ENCODE measurements at places on chromosomes 7 and 10.

GRCh38 chr10:28317760-28318159 lies 14.9 kb upstream of the MPP7 start:
- peak; percentile 88 for DNase-seq

DNA sequence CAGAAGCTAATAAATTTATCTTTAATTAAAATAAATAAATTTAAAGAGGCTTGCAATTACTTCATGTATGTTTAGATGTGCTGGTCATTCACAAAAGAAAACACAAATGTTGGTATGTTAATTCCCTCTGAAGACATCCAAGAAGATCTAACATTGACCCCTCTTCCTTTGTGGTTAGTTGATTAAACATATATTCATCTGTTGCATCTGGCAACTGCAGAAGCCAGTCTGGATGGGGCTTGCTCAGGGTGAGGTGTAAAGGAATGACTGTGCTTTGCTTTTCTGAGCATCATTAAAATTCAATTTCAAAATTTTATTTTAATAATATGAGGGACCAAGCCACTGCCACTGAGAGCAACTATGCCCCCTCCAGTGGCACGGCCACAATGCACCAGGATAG lies 36.4 kb upstream of the FERD3L start:
- DNase-seq = no peak

GRCh38 chr7:3404501-3404900 lies 103.4 kb downstream of the SDK1 start:
- no peak for DNase-seq

DNA sequence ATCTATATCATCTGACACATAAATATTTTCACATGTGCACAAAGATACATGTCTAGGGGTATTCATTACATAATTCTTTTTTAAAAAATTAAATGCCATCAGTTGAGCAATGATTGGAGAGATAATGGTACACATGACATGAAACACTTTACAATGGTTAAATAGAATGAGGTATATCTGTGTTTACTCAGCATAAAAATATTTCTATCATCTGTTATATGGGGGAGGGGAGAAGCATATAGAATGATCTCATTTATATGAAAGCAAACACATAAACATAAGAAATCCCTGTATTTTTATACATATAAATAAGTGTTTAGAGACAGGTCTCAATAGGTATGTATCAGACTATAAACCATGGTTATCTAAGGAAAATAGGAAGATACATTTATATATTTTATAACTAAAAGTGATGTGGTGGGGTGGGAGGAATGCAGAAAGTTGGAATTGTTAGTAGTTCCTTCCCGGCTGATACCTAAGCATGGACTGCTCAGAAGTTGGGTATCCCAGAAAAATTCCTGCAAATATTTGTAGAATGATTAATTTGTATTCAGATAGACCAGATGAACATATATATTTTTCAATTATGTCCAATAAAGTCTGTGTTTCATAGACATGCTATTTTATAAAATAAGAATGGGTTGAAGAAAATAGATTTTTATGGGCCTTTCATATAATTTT lies 75.1 kb downstream of the SHOC2 start:
- DNase-seq = no peak

DNA sequence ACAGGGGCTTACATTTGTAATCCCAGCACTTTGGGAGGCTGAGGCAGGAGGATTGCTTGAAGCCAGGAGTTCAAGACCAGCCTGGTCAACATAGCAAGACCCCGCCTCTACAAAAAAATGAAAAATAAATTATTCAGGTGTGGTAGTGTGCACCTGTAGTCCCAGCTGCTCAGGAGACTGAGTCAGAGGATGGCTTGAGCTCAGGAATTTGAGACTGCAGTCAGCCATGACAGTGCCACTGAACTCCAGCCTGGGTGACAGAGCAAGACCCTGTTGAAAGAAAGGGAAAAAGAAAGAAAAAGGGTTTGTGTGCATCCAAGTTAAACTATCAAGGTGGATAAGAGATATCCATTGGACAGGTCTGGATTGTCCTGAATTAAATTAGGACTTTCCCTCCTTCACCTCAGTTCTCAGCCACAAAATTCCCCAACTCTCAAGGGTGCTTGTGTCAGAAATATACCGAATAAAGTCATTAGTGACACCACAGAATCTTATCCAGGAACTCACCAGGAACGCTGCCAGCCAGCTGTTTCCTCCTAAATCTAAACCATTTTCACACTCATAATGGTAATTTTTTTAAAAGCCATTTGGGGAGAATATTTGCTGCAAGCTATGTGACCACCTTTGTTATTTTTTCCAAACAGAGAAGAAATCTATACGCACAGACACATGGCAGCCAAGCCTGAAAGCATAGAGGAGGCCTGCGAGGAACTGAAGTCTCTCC lies 12.0 kb downstream of the AFAP1L2 start:
- peak; percentile 14 for DNase-seq

GRCh38 chr10:100890141-100890672 lies 22.6 kb upstream of the SLF2 start:
- no peak for DNase-seq

- no peak for DNase-seq
These were observed 31.2 kb downstream of the COL17A1 start for GRCh38 chr10:104054430-104054829.

- DNase-seq = no peak
These were observed 30.2 kb upstream of the SEMA3D start for GRCh38 chr7:85217085-85217484.

GRCh38 chr10:114932945-114933344 lies 5.0 kb upstream of the TRUB1 start:
- no peak for DNase-seq

DNA sequence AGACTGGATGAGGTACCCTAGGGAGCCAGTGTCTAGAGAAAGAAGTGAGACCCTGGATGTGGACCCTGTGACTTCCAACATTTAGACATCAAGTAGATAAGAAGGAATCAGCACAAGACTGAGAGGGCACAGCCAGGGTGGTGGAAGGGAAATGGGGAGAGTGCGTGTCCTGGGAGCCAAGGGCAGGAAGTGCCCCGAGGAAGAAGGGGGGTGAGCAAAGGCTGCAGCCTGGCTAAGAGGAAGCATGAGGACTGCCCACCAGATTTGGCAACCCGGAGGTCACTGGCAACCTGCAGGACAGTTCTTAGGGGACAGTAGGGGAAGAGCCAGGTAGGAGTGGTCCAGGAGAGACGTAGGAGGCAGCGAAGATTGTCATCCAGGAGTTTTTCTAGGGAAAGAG lies 14.8 kb downstream of the COL13A1 start:
- no peak for DNase-seq

DNA sequence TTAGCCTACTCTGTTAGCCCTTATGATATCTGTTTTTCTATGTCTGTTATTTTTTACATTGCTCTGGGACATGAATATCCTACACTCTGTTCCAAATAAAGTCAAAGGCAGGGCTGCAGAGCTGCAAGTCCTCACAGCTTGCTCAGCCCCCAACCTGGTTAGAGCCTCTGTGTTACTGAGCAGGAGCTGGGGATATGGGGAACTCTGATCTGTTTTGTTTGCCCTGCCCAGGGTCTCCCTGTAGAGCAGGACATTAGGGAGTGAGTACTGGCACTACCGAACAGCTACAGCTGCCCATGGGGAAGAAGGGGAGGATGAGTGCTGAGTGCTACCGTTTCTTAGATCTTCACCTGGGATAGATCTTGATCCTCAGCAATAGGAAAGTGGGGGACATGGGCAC lies 32.8 kb upstream of the FGL2 start:
- no peak for DNase-seq

DNA sequence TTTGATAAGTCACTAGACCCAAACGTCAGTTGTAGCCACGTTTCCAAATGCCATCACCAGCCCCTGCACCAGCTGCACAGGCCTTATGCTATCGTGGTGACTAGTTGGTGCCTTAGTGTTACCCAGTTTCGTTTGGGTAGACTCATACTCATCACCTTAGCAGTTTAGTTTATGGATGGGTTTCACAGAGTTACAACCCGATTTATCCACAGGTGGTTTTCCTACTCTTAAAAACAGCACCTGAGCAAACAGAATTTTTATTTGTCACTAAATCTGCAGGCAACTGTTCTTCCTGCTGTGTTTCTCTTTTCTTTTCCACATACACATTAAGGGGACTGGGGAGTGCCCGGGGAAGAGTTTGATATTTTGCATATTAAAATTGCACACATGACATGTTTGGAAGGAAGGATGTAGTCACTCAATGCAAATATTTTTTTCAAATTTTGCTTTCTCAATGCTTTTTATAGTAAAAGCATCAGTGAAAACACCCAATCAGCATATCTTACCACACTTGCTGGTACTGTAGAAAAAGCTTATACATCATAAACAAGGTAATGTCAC lies 41.6 kb downstream of the PDSS1 start:
- DNase-seq = no peak

DNA sequence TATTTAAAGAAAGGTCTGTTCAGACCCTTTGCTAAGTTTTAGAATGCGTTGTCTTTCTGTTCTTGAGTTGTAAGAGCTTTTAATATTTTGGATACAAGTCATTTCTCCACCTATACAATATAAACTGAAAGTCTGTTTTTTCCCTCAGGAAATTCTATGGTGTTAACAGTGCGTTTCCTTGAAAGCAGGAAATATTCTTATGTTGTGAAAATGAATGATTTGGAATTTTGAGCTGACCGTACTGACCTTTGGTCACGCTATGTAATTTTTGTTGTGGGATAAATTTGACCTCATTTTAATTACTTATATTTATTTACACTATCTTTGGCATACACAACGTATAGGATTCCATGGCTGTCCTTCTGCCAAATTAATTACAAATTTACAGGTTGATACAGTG lies 43.5 kb downstream of the PUS7 start:
- DNase-seq = no peak

DNA sequence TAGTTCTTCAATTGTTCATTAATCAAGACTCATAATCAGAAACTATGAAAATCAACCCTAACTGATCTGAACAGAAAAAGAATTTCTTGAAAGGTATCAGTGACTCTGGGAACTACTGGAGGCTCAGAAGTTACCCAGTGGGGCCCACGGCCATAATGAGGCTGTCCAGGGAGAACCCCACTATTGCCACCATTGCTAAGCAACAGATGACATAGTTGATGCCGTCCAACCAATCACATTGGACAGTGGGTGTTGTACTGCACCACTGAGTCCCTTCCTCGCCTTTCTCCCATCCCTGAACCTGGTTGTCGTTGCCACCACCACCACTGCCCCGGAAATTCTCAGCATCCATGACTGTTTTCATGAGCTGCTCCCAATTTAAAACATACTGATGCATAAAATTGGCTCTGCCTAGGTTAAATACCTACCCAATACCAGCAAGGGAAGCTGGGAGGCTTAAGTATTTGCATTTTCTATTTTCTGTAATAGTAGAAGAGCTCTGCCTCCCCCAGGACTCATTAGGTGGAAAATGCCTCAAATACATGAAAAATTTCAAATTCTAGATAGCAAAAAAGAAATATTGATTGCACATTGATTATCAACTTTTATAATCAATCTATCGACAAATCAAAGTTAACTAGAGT lies 26.7 kb upstream of the USP6NL start:
- DNase-seq = no peak

- no peak for DNase-seq
These were observed 11.1 kb upstream of the LRRC27 start for GRCh38 chr10:132320654-132321469.

GRCh38 chr7:148999192-148999591 lies 29.1 kb downstream of the PDIA4 start:
- no peak for DNase-seq

DNA sequence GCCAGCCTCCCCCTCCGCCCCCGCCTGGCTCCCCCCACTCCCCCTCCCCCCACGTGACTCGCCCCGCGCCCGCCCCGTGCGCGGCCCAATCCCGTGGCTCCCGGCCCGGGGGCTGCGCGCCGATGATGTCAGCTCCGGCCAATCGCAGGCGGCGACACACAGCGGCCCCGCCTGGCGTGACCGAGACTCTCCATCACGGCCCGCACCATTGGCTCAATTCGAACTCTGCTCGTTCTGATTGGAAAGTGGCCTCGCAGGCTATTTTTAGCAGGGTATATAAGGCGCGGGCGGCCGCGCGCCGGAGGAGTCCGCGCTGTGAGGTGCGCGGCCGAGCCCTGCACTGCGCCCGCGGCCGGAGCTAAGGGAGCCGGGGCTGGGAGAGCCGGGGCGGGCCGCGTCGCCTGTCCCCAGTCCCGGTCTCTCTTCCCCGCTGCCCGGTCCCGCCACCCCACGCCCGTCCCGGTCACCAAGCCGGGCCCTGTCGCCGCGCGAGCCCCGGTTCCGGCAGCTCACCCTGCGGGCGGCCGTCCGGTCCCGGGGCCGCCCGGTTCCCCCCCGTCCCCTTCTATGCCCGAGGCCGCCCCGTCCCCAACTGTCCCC lies 342 bp upstream of the KLF6 start:
- peak; percentile 99 for DNase-seq

- DNase-seq = no peak
These were observed 34.0 kb downstream of the CYTH3 start for GRCh38 chr7:6238309-6238925.

DNA sequence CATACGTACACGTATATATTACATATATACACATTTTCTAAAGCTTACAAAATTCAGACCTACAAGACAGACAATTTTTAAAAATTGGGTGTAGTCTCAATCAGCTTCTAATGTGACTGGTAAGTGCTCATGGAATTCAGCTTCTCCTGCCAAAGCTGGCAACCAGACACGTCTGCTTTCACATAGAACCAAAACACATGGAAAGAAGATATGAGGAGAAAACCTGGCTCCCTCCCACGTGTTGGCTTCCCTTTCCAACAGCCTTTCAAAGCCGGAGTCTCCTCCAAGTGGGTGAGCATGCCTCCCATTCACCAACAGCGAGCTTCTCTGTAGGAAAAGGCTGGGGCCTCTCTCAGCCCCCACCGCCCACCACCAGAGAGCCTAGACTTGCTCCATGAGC lies 33.4 kb downstream of the CDCA7L start:
- no peak for DNase-seq

DNA sequence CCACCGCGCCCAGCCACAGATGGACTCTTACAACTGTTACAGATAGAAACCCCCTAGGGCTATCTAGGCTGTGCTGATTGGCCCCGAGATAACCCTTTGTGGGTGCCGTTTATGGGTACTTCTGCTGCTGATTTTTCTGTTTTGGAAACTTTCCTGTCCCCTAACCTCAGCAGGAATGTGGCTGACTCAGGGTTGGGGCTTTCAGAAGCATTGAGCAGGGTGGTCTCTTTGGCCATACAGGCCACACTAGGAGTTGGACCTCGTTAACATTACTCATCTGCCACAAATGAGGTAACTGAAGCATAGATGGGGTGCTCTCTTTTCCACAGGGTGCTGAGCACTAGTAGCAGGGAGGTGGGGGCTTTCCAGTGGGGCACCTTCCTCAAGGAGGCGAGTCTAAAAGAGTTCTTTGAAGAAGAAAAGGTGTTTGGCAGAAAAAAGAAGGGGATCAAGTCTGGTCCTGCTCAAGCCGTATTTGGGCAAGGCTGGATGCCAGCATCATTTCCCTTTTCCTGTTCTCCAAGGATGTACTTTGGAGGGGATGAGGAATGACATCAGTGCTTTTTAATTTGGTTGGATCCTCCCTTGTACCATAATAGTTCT lies 6.4 kb downstream of the ZSCAN25 start:
- DNase-seq = no peak

GRCh38 chr7:1664711-1665548 lies 5.1 kb upstream of the ELFN1 start:
- DNase-seq = peak; percentile 57

GRCh38 chr7:703049-703448 lies 23.4 kb upstream of the DNAAF5 start:
- DNase-seq = no peak

All from skin of body (tissue), 3 donors.